Stimulated activated CD8-positive, alpha-beta memory T cell treated with anti-CD3 and anti-CD28 coated beads, Interleukin-7, amount 100 ng/mL, for 1 hour (primary cell): ENCODE measurements at places on chromosomes 5 and 9.

DNA sequence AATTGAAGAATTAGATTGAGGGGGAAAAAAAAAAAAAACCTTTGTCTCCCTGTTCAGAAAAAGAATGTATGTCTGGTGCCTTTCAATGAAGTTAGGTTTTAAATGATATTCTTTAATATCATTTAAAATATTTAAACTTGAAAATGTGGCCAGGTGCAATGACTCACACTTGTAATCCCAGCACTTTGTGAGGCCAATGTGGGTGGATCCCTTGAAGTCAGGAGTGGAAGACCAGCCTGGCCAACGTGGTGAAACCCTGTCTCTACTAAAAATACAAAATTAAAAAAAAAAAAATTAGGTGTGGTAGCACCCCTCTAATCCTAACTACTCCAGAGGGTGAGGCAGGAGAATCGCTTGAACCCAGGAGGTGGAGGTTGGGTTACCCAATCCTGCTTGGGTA, 111.1 kb upstream of the RASA1 start:
- DNase-seq = no peak

DNA sequence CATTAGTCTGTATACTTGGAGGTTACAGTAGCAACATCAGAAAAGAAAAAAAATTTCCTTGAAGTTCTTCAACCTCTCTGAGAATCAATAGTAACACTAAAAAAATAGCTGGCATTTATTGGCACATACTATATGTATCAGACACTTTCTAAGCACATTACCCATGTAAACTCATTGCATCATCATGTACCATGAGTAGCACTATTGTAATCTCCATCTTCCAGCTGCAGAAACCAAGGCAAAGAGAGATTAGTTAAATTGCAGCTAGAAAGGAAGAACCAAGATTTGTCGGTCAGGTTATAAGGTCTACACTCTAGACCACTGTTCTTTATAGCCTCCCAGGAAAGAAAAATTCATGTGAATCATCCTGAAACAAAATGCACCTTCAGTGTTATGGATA, 31.4 kb upstream of the RAB3C start:
- DNase-seq = no peak

- no peak for DNase-seq
These were observed 105.0 kb upstream of the WWC1 start for GRCh38 chr5:168186289-168187074.

GRCh38 chr5:64165500-64166200, at the start of gene RNF180:
Gene RNF180 (plus strand): TSS chr5:64165843. CDS start chr5:64200808, 34,965 bp downstream.
- DNase-seq = no peak

GRCh38 chr5:144812763-144813162, 642.1 kb downstream of the KCTD16 start:
- DNase-seq = no peak

GRCh38 chr9:121620777-121621449, 30.5 kb upstream of the DAB2IP start:
- no peak for DNase-seq

DNA sequence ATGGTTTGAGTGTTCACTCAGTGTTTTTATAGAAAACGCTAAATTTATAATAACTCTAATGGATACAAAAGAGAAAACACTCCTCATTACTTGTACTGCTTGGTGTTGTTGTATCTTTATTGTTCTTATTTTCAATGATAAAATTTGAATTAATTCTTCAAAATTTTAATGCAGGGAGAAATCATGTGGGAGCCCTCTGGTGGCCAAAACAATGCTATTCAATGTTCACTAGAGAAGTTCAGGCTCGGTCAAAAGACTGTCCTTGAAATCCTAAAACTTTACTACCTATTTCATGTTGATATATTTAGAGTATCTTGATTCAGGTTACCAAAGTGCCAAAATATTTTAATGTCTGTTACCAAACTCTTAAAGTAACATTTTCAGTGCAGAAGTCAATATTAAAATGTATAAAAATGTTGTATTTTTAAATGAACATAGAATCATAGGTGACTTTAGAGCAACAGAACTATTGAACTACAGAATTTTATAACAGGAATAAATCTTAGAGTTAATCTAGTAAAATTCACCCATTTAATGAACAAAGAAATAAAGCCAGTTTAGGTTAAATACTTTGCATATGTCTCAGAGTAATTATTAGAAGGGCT, 1259.8 kb downstream of the PTPRD start:
- DNase-seq = no peak

DNA sequence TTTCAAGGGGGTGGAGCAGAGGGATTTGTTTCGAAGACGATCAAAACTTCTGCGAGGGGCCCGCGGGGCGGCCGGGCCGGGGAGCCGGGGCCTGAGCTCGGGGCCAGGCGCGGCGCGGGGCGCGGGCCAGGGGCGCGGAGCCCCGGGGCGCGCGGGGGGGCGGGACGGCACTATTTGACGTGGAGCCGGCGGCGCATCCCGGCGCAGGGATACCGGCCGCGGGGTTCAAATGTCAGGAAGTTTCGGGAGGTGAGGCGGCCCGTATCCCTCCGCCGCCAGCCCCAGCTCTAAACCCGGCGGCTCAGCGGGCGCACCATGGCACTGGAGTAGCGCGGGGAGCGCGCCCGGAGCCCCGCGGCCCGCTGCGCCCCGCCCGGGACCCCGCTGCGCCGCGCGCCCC, at the start of gene LMX1B:
Gene LMX1B (plus strand): TSS at position 278 of the 400 bp plus-strand sequence. CDS start 522 bp downstream, outside the sequence.
- DNase-seq = no peak

- DNase-seq = no peak
These were observed 58.0 kb downstream of the ACO1 start for GRCh38 chr9:32442433-32442832.

DNA sequence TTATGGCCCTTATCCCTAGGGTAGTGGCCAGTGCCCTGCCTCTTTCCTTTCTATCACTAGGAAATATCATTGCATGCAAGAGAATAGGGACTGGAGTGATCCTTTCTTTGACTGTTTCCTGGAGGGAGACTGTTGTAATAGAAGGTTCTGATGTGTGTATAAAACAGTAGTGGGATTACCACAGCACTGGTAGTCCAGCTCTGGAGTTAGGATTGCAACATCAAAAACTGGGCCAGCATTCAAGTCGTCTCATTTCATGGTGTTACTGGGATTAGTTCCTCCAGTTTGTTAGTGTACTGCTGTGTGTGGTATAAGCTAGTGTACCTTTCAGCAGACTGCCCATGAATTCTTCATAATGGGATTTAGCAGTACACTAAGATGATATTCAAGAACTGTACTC, 45.8 kb downstream of the KIAA1958 start:
- DNase-seq = no peak

- DNase-seq = no peak
These were observed 6.7 kb upstream of the BRINP1 start for GRCh38 chr9:119375892-119376291.

GRCh38 chr9:133493428-133493827, 14.5 kb upstream of the SLC2A6 start:
- no peak for DNase-seq

DNA sequence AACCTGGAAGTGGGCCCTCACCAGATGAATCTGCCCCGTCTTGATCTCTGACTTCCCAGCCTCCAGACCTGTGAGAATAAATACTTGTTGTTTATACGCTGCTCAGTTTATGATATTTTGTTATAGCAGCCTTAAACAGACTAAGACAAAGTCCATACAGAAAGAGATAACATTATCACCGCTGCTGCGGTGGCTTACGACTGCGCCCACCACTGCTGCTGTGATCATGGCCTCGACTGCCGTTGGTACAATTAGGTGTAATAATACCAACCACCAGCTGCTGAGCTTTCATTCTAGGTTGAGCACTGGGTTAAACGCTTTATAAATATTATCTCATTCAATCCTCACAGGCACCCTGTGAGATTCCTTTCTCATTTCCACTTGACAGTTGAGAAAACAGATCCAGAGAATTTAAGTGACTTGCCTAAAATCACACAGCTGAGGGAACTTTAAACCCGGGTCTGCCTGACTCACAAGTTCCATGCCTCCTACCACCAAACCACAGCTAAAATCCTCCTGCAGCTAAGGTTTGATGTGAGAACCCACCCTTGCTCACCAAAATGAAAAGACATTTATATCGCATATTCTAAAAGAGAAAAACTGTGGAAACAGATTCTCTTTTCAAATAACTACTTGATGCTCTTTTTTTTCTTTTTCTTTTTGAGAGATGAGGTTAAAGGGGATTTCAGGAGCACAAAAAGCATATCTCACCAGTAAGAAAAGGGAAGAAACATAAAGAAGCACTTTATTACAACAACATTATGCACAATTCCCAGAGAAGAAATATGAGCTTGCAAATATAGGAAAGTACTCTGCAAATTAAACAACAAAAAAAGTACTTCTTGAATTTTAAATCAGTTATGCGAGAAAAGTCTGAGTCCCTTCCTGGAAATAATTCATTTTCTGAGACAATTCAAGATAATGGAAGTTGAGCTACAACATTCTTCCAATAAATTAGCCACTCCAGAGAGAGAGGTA, 23.9 kb downstream of the GOLM1 start:
- no peak for DNase-seq

GRCh38 chr5:10760096-10760920, 726 bp downstream of the DAP start:
- no peak for DNase-seq

DNA sequence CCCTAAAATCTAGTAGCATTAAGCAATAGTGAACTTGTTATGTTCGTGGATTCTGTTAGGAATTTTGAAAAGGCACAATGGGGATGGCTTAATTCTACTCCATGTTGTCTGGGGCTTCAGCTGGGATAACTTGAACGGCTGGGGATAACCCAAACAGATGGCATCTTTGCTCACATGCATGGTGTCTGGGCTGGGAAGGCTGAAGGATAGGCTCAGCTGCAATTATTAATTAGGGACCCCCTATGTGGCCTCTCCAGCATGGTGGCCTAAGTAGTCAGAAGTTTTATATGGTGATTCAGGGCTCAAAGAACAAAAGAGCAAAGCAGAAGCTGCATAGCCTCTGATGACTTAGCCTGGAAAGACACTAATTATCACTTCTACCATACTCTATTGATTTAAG, 551.1 kb downstream of the PSAT1 start:
- DNase-seq = no peak

GRCh38 chr9:36872641-36873040, 161.4 kb downstream of the PAX5 start:
- DNase-seq = no peak

DNA sequence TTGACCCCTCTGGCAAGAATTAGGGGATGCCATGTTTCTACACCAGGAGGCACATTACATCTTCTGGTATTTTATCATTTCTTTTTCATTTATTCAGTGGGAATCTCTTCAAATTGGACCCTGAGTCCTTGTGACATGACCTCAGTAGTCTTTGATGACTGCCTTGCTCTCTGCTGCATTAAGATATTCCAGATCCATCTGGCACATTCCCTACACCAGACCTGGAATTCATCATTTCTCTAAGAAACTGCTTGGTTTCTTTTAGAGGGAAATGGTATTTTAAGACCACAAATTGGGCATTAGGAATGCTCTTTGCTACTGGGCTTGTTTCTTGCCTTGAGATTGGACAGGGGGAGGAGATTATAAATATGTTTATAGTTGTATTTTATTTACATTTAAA, 61.0 kb downstream of the GALNT10 start:
- DNase-seq = no peak

- DNase-seq = no peak
These were observed 592.8 kb downstream of the CSNK1G3 start for GRCh38 chr5:124104821-124105220.

GRCh38 chr9:75891771-75892215, 1.3 kb downstream of the PCSK5 start:
- no peak for DNase-seq

- DNase-seq = no peak
These were observed 124.8 kb downstream of the STK32A start for GRCh38 chr5:147359581-147359980.

- DNase-seq = no peak
These were observed 2.6 kb upstream of the CPEB4 start for GRCh38 chr5:173885475-173886010.

GRCh38 chr5:926417-927171, 33.9 kb downstream of the TRIP13 start:
- DNase-seq = no peak

GRCh38 chr9:38009035-38009501, 60.0 kb downstream of the SHB start:
- DNase-seq = no peak

- no peak for DNase-seq
These were observed 68.7 kb upstream of the FSTL4 start for GRCh38 chr5:133680830-133681565.

GRCh38 chr9:5113994-5114748, 71.3 kb downstream of the INSL6 start:
- no peak for DNase-seq

- no peak for DNase-seq
These were observed 205.7 kb downstream of the AGTPBP1 start for GRCh38 chr9:85536076-85536475.

DNA sequence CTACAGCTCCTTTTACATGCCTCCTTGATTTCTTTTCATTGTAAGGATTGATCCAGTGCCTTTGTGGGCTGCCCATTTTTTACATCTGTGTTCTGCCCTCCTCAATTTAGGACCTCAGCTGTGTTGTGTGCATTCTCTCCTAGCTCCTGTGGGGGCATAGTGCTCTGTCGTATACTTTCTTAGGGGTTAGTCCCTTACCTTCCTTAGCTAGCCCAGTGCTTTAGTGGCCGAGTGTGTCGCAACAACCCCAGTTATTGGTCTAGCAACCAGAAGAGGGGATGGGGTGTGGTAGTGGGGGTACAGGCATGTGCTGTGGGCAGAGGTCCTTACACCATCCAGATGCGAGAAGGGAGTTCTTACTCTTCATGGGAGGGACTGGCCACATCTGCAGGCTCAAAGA, 12.1 kb downstream of the MTRR start:
- no peak for DNase-seq

GRCh38 chr5:59599729-59600128, 293.8 kb downstream of the PDE4D start:
- DNase-seq = no peak

DNA sequence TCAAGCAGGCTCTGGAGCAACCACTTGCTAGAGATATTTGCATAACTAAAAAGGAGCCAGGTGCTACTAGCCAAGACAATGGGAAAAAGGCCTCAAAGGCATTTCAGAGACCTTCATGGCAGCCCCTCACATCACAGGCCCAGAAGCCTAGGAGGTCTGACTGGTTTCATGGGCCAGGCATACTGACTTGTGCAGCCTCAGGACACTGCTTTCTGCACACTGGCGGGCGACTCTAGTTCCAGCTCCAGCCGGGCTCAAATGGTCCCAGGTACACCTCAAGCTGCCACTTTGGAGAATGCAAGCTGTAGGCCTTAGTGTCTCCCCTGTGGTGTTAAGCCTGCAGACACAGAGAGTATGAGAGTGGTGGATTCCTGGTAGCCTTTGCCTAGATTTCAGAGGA, 27.1 kb downstream of the COX7C start:
- no peak for DNase-seq

DNA sequence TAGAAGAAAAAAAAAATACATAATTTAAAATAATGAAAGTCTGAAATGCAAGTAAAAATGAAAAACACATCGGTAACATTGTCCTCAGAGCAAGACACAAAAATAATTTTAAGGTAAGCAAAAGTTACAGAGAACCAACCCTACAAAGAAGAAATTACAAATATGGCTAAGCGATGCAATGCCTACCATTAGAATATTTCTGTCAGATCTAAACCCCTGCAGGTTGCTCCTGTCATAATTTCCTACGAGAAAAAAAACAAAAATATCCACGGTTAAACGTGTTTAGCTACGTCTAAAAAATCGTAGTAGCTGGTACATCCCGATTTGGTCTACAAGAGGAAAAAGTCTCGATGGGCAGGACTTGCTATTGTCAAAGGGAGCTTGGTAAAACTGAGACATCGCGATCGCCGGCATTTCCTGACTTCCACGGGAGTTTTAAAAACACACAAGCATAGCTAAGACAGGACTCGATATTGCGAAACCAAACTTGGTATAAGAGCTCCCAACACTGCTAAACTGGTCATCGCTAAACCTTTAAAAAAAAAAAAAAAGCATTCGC, 1.1 kb upstream of the ANXA2R start:
- no peak for DNase-seq

GRCh38 chr5:158869092-158869491, 230.6 kb downstream of the EBF1 start:
- no peak for DNase-seq
